ENCODE measurements at places on chromosomes 4 and X. TPM values are rescaled to one million over a fixed set of nuclear protein-coding genes. Genes with fewer than 3 reads are reported as not detected.

- H3K4me1 ChIP-seq = no peaks in the 10 kb centered on the region
- H3K27ac ChIP-seq = no peak overlapping the region
- no peaks in the 10 kb centered on the region for H3K27me3 ChIP-seq
- no peaks in the 10 kb centered on the region for H3K36me3 ChIP-seq
These were observed 97.6 kb downstream of the MGST2 start for GRCh38 chr4:139763205-139763604.

- H3K4me1 ChIP-seq = no peaks in the 10 kb centered on the region
- no peaks in the 10 kb centered on the region for H3K27me3 ChIP-seq
- no peak within 1 kb of the TSS for H3K4me3 ChIP-seq
- DNase-seq = no peak
- H3K27ac ChIP-seq = no peak within 1 kb of the TSS
These were observed at the start of gene PCDH18 for GRCh38 chr4:137531986-137532868. PCDH18 (minus strand) TSS chr4:137532494; CDS start chr4:137532088, 406 bp downstream.

DNA sequence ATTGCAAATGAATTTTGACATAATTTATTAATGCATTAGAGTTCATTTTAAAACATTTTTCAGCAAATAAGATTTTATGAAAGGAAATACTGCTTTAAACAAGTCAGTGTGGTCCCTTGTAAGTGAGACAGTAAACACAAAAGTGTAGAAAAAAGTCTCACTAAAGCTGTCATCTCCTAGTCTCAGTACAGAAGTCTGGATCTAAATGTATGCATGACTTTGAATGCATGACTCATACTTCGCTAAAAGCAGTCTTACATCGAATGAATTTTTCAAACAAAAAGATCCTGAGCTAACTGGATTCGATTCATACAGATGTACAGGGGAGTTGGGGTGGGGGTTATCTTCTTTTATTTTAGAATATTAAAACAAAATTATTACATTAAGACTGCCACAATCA, 207.4 kb upstream of the VCX start:
- H3K4me3 ChIP-seq = no peak overlapping the region
- DNase-seq = no peak
- H3K27me3 ChIP-seq = no peaks in the 10 kb centered on the region
- H3K36me3 ChIP-seq = no peaks in the 10 kb centered on the region
- H3K4me1 ChIP-seq = no peaks in the 10 kb centered on the region
- H3K27ac ChIP-seq = no peak overlapping the region

DNA sequence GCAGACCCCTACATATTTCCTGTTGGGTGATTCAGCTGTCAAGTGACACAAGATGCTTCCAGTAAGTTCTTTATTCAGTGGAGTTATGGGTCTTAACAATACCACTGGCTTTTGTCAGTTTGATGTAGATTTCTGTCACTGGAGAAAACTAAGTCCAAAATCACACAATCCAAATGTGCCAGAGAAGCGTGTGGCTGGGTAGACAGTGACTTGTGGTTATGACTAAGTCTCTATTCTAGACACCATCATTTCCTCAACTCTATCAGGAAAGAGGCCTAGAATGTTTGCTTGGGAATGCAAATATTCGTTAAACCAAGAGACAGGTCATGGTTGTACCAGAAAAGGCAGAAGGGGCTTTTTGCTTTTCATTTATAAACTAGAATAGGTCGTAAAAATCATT, 54.4 kb upstream of the HS3ST1 start:
- H3K4me1 ChIP-seq = peaks cover 31% of the 10 kb centered on the region
- DNase-seq = no peak
- H3K36me3 ChIP-seq = no peaks in the 10 kb centered on the region
- no peak overlapping the region for H3K27ac ChIP-seq
- H3K27me3 ChIP-seq = no peaks in the 10 kb centered on the region
- no peak overlapping the region for H3K4me3 ChIP-seq

DNA sequence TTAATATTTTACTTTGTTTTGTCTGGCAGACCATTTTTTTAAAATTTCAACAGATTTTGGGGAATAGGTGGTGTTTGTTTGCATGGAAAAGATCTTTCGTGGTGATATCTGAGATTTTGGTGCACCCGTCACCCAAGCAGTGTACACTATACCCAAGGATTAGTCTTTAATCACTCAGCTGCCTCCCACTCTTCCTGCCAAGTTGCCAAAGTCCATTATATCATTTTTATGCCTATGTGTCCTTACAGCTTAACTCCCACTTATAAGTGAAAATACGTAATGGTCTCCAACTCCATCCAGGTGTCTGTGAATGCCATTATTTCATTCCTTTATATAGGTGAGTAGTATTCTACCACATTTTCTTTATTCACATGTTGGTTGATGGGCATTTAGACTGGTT, 281.7 kb upstream of the GK2 start:
- DNase-seq = no peak
- no peak overlapping the region for H3K27ac ChIP-seq
- H3K36me3 ChIP-seq = no peaks in the 10 kb centered on the region
- H3K4me3 ChIP-seq = no peak overlapping the region
- H3K4me1 ChIP-seq = no peaks in the 10 kb centered on the region
- H3K27me3 ChIP-seq = no peaks in the 10 kb centered on the region

DNA sequence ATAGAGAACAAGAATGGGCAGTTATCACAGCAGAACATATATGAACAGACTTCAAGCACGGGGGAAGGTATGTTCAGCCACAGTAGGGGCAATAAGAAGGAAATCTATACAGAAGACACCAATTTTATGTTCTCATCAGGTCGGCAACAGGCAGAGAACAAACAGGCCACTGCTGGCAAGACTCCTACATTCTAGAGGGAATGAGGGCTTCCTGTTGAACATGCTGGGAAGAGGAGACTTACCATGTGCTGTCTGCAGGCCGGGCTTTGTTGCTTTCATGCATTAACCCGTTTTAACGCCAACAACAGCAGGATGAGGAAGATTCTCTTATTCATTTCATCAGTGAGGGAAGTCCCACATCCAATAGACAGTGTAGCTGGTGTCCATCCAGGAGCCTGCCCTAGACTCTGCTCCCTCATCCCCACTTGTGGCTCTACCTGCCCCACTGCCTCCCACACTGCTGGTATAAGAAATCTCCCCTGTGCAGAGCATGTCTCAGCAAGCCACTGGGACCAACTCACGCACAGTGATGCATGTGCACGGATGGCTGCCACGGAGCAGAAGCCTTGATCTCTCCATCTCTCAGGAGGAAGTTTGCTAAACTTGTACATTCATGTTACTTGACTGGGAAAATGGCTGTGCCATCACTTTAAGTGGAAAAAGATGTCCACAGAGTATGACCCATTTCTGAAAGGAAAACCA, 84.5 kb downstream of the ACOX3 start:
- no peak overlapping the region for H3K4me3 ChIP-seq
- H3K36me3 ChIP-seq = no peaks in the 10 kb centered on the region
- no peak overlapping the region for H3K27ac ChIP-seq
- peaks cover 19% of the 10 kb centered on the region for H3K4me1 ChIP-seq

- peaks cover 55% of the 10 kb centered on the region for H3K4me1 ChIP-seq
- no peak overlapping the region for H3K27ac ChIP-seq
- 0 out of 2 replicates have a peak, but pooled peaks cover 2% of the 10 kb centered on the region for H3K36me3 ChIP-seq
- no peaks in the 10 kb centered on the region for H3K27me3 ChIP-seq
- no peak for DNase-seq
- no peak overlapping the region for H3K4me3 ChIP-seq
These were observed 9.9 kb downstream of the FAM200B start for GRCh38 chr4:15691346-15692135.

GRCh38 chr4:159159611-159160010, 56.7 kb downstream of the RAPGEF2 start:
- no peaks in the 10 kb centered on the region for H3K36me3 ChIP-seq
- no peak overlapping the region for H3K4me3 ChIP-seq
- H3K27me3 ChIP-seq = no peaks in the 10 kb centered on the region
- H3K27ac ChIP-seq = no peak overlapping the region
- H3K4me1 ChIP-seq = no peaks in the 10 kb centered on the region

DNA sequence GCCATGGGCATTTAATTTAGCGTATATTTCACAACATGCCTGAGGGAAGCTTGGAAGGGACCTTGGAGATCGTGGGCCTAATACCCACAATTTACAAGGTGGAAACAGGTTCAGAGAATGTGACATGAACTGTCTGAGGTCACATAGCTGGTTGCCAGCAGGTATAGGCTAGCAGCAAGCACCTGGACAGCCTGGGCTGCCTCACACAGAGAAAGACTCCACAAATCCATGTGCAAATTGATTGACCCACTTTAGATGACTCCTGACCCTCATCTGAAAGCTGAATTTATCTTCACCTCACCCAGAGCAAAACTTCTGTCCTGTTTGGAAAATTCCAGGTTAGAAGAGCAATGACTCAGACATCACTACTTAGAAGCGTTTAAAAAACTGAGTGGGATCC, 5.8 kb downstream of the PTTG2 start:
- no peak overlapping the region for H3K27ac ChIP-seq
- H3K27me3 ChIP-seq = no peaks in the 10 kb centered on the region
- H3K4me1 ChIP-seq = peaks cover 19% of the 10 kb centered on the region
- no peak for DNase-seq

DNA sequence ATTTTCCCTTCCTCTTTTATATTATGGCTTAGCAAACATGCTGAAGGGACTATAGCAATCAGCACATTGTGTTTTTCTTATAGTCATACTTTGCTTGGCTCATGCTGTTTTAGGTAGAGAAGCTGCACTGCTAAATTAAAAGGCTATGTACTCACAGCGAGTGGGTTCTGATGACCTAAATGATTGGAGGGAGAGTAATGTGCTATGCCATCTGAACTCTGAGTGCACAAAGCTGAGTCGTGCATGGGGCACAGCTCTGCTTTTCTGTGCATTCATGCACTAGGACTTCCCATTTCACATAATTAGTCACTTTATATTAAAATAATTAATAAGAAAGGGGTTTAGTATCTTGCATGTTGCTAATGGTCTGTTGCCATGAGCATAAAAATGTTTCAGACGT, 132.7 kb upstream of the ADGRL3 start:
- H3K36me3 ChIP-seq = no peaks in the 10 kb centered on the region
- no peak overlapping the region for H3K27ac ChIP-seq
- DNase-seq = no peak
- H3K27me3 ChIP-seq = no peaks in the 10 kb centered on the region

- H3K27me3 ChIP-seq = no peaks in the 10 kb centered on the region
- H3K4me1 ChIP-seq = peaks cover 29% of the 10 kb centered on the region
- no peaks in the 10 kb centered on the region for H3K36me3 ChIP-seq
- DNase-seq = no peak
- no peak overlapping the region for H3K4me3 ChIP-seq
These were observed 219.8 kb downstream of the SHROOM3 start for GRCh38 chr4:76654791-76655190.

- H3K36me3 ChIP-seq = no peaks in the 10 kb centered on the region
- DNase-seq = no peak
- no peak overlapping the region for H3K4me3 ChIP-seq
These were observed 32.1 kb upstream of the PAQR3 start for GRCh38 chr4:78971326-78971725.

- DNase-seq = no peak
- H3K27ac ChIP-seq = no peak overlapping the region
- H3K4me3 ChIP-seq = no peak overlapping the region
- H3K4me1 ChIP-seq = no peaks in the 10 kb centered on the region
- no peaks in the 10 kb centered on the region for H3K27me3 ChIP-seq
- no peaks in the 10 kb centered on the region for H3K36me3 ChIP-seq
These were observed 96.9 kb downstream of the TMEM47 start for GRCh38 chrX:34560180-34560579.

GRCh38 chrX:118189628-118190027, 73.0 kb upstream of the KLHL13 start:
- H3K36me3 ChIP-seq = no peaks in the 10 kb centered on the region
- H3K4me3 ChIP-seq = no peak overlapping the region
- H3K4me1 ChIP-seq = no peaks in the 10 kb centered on the region

DNA sequence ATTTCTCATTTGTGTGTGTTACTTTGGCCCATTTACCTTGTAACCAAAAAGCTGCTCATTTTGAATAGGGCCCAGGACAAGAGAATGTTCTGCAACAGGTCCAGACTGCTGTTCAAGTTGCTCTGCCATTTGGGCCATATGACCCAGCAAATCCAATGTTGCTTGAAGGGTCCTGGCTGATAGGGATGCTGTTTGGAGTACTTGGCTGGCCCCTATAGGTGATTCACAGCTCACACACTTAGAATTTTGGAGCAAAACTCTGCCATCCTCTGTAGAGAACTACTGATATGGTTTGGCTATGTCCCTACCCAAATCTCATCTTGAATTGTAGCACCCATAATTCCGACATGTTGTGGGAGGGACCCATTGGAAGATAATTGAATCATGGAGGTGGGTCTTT, 131.5 kb downstream of the AASDH start:
- H3K36me3 ChIP-seq = no peaks in the 10 kb centered on the region
- no peaks in the 10 kb centered on the region for H3K27me3 ChIP-seq
- no peak overlapping the region for H3K27ac ChIP-seq
- H3K4me3 ChIP-seq = no peak overlapping the region

DNA sequence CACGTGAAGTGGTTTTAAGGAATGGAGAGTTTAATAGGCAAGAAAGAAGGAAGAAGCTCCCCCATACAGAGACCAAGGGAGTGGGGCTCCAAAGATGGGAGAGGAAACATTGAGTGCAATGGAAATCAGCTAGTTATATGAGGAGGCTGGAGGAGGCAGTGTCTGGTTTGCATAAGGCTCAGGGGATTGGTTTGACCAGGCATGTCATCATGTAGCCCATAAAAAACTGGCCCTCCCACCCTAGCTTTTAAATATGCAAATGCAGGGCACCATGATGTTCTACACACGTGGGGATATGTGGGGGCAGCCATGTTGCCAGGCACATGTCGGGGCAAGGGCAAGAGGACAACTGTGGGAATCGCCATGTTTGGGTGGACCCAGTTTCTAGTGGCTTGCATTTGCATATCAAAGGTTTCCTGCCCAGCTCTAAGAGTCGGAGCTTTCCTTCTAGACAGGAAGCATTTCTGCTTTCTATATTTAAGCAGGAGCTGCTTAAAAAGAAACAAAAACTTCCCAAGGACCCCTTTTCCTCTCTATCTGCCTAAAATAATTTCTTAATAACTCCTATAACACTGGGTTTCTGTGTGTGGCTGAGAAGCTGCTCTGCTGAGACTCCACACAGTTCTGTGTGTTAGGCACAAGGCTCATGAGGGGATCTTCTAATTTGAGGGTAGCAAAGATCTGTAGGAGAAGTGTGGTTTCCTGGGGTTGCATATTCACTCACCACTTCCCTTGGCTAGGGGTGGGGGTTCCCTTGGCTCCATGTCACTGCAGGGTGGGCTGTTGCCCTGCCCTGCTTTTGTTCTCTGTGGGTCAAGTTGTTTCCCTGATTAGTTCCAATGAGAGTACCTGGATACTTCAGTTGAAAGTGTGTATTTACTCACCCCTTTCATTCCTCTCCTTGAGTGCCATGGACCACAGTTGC, 113.5 kb downstream of the VSIG4 start:
- no peak overlapping the region for H3K27ac ChIP-seq
- no peaks in the 10 kb centered on the region for H3K27me3 ChIP-seq
- DNase-seq = no peak
- H3K36me3 ChIP-seq = no peaks in the 10 kb centered on the region
- no peak overlapping the region for H3K4me3 ChIP-seq
- peaks cover 40% of the 10 kb centered on the region for H3K4me1 ChIP-seq

Gene GAGE13
- total RNA-seq = not detected

Gene SMIM10
- total RNA-seq = not detected

Gene GPR143
- total RNA-seq = 1.8 TPM

Gene RPS6KA3
- total RNA-seq = 35.5 TPM

Gene OCIAD2
- total RNA-seq = 64.0 TPM

Gene ZNF732
- total RNA-seq = not detected

Gene ZNF141
- total RNA-seq = 0.17 TPM

Gene EPGN
- 1.5 TPM for total RNA-seq

Gene GAB1
- total RNA-seq = 3.8 TPM

Gene CXCL5
- total RNA-seq = not detected

Gene GATA1
- total RNA-seq = 0.34 TPM
